ENCODE measurements at places on chromosomes 3 and 15.

DNA sequence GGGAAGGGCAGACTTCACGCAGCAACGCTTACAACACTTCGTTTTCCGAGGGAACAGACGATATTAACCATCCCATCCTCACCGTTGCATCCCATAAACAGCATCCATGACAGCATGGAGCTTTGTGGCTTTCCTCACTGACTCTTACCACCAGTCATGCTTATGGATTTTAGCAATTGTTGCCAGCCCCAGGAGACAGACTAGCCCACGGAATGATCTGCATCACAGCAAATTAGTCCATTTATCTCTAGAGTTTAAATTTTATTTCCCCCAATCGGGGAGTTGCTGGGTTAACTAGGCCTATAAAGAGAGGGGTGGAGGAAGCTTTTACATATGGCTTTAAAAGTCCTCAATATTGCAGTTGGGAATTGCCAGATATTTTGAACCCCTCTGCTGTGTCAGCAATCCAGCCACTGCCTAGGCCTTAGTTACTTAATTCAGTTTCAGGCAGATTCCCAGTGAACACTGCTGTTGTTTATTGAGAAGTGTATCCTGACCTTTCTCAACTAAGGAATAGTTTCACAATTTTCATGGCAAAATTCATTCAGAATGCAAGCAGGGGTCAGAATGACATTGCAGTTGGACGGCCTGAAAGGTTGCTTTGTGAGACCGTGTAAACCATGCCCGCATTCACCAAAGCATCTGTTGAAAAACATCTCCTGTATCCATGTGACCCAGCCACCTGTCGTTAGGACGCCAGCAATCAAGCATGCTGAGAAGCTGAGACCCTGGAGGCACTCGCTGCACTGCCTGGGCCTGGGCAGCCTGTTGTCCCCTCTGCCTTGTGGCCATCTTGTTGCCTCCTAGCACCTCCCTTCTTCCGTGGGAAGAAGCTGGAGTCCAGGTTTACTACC, 397.4 kb upstream of the TPM1 start:
- no peak for DNase-seq

GRCh38 chr15:75065467-75065850, 42.1 kb downstream of the PPCDC start:
- DNase-seq, result peak; percentile 61

DNA sequence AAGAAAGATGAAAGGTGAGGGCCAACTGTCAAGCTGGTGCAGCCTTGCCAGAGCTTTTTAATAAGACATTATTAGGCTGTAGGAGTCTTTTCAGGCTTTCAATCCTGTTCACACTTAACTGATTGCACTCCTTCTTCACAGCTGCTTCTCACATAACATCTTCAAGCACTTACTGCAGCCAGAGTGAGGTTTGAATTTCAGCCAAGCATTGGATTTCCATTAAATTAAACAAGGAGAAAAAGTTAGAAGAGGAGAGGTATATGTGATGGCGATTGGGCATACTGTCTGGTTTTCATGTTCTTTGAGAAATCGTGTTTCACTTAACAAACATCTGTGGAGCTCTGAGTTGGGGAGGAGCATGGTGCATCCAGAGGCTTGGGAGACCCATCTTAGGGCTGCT, 392.8 kb upstream of the LRRC3B start:
- no peak for DNase-seq

- no peak for DNase-seq
These were observed 245.7 kb upstream of the HES1 start for GRCh38 chr3:193890016-193890897.

DNA sequence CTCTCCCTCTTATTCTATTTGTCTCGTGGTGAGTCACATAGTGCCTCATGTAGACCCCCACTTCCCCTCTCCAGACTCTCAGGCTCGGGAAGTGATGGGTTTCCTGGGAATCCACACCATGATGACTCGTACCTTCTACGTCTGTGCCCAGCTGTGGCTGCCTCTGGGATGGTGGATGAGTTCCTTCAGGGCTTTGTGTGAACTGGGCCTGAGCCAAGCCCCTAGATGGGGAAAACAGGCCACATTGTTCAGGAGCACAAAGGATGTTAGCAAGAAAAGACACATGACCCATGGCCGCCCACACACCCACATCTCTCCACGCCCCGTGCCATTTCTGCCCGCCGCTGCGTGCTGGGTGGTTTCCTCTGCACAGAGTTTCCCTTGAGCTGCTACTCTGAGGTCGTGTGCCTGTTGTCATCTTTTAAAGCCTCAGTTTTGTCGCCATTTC, 10.5 kb downstream of the ISG20 start:
- no peak for DNase-seq

DNA sequence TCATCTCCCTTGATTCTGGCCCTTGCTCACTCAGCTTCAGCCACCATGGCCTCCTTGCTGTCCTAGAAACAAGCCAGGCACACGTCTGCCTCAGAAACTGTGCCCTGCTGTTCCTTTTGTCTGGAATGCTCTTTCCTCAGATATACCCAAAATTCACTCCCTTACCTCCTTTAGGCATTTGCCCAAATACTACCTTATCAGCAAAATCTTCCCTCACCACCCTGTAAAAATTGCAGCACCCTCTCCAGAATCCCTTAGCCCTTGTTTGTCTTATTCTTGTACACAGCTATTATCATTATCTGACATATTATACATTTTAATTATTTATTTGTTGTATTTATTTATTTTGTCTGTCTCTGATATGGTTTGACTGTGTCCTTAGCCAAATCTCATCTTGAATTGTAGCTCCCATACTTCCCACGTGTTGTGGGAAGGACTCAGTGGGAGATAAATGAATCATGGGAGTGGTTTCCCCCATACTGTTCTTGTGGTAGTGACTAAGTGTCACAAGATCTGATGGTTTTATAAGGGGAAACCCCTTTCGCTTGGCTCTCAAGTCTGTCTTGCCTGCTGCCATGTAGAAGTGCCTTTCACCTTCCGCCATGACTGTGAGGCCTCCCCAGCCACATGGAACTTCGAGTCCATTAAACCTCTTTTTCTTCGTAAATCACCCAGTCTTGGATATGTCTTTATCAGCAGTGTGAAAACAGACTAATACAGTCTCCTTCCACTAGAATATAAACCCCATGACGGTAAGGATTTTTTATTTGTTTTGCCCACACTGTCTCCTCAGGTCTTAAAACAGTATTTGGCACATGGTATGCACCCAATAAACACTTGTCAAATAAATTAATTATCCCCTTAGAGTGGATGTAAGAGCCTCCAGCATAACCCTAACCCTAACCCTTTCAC, 60.0 kb upstream of the STT3B start:
- no peak for DNase-seq

- no peak for DNase-seq
These were observed 26.8 kb downstream of the CCRL2 start for GRCh38 chr3:46433841-46434240.

DNA sequence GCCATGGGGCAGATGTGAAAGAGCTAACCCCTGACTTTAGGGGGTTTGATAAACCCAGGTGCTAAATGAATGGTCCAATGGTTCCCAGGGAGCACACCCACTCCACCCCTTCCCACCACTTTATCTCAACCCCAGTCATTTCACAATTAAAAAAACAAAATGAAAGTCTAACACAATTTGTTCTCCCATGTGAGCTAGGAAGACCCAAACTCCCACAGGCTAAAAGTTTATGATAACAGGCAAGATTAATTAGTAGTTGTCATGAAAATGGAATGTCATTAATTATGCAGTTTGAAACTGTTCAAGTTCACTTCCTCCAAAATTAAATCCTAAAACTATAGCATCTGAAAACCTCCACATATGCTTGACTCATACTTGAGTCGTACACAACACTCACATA, 63.3 kb upstream of the TPM1 start:
- DNase-seq, result no peak

- DNase-seq, result no peak
These were observed 42.6 kb upstream of the ATP2C1 start for GRCh38 chr3:130851277-130851676.

- DNase-seq, result no peak
These were observed 104.8 kb upstream of the MEX3B start for GRCh38 chr15:82150645-82151044.

- no peak for DNase-seq
These were observed 77.5 kb downstream of the IGF1R start for GRCh38 chr15:98725874-98726273.

DNA sequence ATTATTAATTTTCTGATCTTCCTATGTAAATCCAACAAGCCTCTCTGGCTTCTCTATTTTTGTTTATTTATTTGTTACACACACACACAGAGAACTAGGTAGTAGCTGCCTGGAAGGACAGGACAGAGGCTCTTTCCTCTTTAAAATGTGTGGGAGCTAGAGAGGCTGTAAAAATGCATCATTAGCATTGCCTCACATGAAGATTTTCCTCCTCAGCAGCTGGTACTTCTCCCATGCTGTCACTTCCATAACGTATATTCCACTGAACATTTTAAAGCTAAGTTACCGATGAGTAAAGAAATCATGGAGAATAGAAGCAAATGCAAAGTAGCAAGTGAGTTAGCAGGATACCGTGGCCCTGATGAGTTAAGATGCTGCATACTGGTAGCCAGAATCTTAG, 63.9 kb downstream of the IMPG2 start:
- no peak for DNase-seq

DNA sequence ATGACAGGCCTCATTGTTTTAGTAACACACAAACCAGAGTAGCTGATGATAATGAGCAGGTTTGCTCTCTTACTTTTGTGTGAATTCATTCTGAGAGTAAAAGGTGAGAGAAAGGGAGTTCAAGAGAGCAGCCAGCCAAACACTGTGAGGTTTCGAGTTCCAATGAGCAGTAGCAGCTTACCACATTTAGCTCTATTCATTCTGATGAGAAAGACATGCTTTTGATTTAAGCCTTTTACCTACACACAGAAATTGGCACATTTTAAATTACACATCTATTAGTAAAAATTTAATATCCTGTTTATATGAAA, 28.0 kb downstream of the GLDN start:
- DNase-seq, result no peak

GRCh38 chr3:164486150-164486549, 592.1 kb downstream of the SI start:
- DNase-seq, result no peak

- DNase-seq, result peak; percentile 9
These were observed 29.5 kb downstream of the GALNT15 start for GRCh38 chr3:16203671-16204629.

- peak; percentile 57 for DNase-seq
These were observed 9.1 kb upstream of the CEMIP start for GRCh38 chr15:80769829-80770705.

GRCh38 chr3:155744626-155745324, at the start of gene PLCH1:
PLCH1 (minus strand) TSS chr3:155745071; CDS start chr3:155704224, 40,847 bp downstream.
- peak; percentile 68 for DNase-seq

- DNase-seq, result no peak
These were observed 50.4 kb downstream of the MESD start for GRCh38 chr15:80939216-80939615.

DNA sequence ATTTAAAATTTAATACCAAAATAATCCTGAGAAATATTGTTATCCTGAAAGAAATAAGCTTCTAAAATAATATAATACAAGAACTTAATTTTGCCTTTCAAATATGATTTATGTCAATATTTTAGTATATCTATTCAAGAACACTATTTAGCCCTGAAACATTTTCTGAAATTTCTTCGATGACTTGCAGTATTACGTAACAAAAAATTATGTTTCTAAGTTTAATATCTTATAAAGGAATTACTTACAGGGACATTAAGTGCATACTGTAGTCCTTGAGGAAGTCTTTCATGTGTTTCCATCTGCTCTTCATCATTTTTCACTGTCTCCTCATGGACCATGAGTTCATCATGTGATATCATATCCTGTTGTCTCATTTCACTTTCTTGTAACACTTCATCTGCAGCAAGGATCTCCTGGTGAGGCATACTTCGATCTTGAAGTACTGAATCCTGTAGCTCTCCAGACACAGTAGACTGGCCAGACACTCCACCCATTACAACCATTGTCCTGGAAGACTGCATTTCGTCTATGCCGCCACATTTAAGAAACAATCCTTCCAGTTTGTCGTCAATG, 62.0 kb downstream of the ZNF148 start:
- no peak for DNase-seq

DNA sequence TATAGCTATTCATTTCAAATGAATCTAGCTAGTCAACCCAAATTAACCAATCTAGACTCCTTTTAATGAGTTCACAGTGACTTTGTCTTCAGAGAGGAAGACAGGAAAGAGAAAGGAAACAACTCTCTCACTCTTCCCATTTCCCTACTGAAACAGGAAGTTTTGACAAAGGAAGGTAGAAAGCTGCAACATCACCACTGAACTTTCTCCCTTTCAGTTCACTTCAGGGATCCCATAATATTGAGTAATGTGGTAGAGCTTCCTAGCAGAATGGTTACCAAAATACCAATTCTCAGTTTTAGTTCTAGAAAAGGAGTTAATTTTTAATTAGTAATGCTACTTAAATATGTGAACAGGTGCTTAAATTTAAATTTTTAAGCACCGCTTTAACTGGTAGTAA, 7.5 kb downstream of the VPS13C start:
- DNase-seq, result no peak

DNA sequence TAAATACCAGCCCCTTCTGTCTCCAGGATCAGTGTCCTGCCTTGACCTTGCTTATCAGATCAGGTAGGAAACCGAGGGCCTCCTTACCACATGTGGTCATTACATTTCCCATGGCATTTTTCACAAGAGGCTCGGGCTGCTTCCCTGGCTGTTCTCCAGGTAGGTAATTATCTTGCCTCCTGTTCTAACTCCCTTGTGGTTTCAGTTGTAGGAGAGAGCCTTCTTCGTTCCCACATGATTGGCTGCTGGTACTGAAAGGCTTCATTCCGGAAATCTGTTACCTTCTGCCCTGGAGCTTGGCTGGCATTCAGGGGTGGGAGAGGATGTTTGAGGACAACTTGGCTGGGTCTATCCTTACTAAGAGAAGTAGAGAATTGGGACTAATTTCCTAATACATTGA, 46.8 kb upstream of the RORA start:
- peak; percentile 38 for DNase-seq

DNA sequence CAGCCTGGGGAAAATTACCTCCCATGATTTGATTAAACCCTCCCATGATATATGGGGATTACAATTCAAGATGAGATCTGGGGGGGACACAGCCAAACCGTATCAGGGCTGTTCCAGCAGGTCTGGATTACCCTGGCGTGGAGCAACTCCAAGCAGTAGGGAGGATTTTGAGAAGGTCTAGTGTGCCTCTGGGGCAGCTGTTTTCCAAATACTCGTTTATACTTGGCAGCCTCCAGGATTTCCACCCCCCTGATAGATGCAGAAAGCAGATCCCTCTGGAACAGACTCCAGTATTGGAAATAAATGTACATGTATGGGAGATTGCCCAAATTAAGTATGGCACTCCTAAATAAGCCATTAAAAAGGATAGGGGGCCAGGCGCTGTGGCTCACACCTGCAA, 7.7 kb upstream of the IRAK2 start:
- no peak for DNase-seq
